ENCODE measurements at places on chromosomes 7 and 10. TPM values are rescaled to one million over a fixed set of nuclear protein-coding genes. Genes with fewer than 3 reads are reported as not detected.

The GJD4 gene
- total RNA-seq = not detected

The ST8SIA6 gene
- total RNA-seq = 0.03 TPM

The LRRN3 gene
- total RNA-seq = not detected

The COL26A1 gene
- 0.58 TPM for total RNA-seq

The TRA2A gene
- total RNA-seq = 72.8 TPM

The CNTNAP2 gene
- total RNA-seq = 0.02 TPM

The PVRIG gene
- total RNA-seq = not detected

The GPR37 gene
- 0.73 TPM for total RNA-seq

The SHH gene
- total RNA-seq = 0.46 TPM

The CISD1 gene
- total RNA-seq = 56.3 TPM

The LRRD1 gene
- not detected for total RNA-seq

The WNT16 gene
- total RNA-seq = 2.0 TPM

The SFTPA2 gene
- not detected for total RNA-seq

The NXPH1 gene
- not detected for total RNA-seq

The TMEM254 gene
- total RNA-seq = 21.5 TPM

The TRIM4 gene
- 24.8 TPM for total RNA-seq

The CYP3A7 gene
- 0.05 TPM for total RNA-seq

The HGF gene
- total RNA-seq = 0.03 TPM

The SLC26A3 gene
- total RNA-seq = not detected

The ASL gene
- 22.8 TPM for total RNA-seq

The CDHR1 gene
- 0.07 TPM for total RNA-seq

The HOXA5 gene
- 5.1 TPM for total RNA-seq

The VAX1 gene
- total RNA-seq = 1.2 TPM

The KMT2C gene
- total RNA-seq = 9.1 TPM

The ZNF37A gene
- 4.9 TPM for total RNA-seq
